Right kidney (tissue), 9 donors: ENCODE measurements at places on chromosomes 7 and 10.

- no peak for DNase-seq
Observed at GRCh38 chr10:131098416-131098952, 213.0 kb downstream of the TCERG1L start.

- no peak for DNase-seq
Observed at GRCh38 chr7:112134039-112134438, 72.2 kb downstream of the DOCK4 start.

DNA sequence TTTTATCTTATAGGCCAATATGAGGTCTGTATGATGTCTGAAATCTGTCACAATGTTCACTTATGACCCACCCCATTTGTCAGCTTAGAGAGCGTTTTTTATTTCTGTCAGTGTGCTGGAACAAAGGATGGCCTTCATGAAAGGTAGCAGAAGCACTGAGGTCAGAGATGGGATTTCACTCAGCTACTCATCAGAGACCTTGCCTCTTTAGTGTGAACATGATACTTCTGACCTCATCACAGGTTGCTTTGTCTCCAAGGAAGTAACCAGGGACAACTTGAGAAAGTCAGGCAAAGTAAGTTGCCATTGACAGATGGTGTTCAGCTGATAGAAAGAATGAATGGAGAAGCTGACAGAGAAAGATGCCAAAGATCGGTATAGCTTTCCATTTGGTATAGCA lies 16.3 kb downstream of the YAE1 start:
- no peak for DNase-seq

- no peak for DNase-seq
Observed at GRCh38 chr7:103116991-103117390, 31.9 kb downstream of the NAPEPLD start.

GRCh38 chr10:91409069-91409868 lies 875 bp upstream of the HECTD2 start:
- DNase-seq = peak; percentile 98

DNA sequence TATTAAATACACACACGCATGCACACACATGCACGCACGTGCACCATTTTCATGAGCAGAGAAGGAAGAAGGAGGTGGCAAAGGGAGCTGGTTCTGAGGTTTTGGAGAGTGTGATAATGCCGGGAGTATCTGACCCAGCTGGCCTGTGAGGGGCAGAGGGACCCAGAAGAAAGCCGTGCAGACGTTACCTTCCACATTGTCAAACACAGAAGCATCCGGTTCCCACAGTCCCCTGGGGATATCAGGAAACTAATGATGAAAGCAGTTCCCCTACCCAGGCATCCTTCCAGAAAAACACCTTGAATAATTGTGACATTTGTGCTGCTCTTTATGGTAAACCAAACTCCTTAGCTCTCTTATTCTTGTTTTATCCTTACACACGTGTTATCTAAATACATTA lies 85.7 kb upstream of the FAM180A start:
- DNase-seq = no peak

GRCh38 chr7:116492654-116493109 lies 6.9 kb upstream of the CAV2 start:
- DNase-seq = no peak

DNA sequence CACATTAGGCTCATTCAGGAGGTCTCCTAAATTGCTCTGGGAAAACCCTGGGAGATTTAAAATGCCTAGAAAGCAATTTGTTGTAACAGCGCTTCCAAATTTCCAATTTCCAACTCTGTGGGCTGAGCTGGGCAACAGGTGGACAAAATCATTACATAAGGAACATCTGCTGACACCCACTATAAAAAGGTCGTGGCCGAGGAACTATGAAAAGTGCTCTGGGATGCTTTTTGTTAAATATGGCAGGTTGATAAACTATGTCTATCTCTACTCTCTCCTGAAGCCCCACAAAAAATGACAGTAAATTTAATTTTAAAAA lies 45.1 kb downstream of the ATXN7L1 start:
- no peak for DNase-seq

DNA sequence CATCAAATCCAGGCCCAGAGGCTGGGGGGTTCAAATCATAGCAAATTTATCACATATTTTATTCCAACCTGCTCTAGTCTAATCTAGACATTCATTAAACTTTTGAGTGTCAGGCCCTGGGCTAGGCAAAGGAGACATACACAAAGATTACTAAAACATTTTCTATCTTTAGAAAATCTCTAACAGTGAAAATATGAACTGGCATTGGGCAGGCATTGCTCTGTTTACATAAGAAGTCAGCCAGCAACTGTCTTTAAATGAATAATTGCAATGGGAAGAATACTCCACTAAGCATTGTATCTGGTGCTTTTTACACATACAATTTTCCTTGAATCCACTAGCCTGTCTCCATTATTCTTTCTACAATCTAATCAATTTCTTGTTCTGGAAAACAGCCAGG lies 222.5 kb upstream of the LRRN3 start:
- no peak for DNase-seq

- peak; percentile 17 for DNase-seq
Observed at GRCh38 chr10:63614371-63614891, 93.2 kb downstream of the REEP3 start.

DNA sequence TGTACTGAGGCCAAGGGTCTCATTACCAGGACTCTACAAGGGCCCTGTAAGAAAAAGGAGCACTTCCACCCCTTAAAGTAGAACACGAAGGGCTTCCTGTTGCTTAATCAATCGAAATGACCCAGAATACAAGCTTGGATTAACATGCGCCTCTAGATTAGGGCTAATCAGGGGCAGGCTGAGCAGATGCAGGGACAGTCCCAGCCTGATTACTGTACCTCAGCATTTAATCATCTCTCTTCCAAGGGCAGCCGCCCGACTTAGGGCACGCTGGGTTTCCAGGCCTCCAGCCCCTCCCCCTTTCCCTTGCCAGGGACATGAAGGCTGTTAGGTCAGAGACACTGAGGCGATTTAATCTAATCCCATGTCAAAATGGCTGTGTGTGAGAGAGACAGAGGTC lies 138.6 kb downstream of the NRF1 start:
- no peak for DNase-seq

GRCh38 chr7:1062296-1063294 lies 18.2 kb downstream of the GPR146 start:
- no peak for DNase-seq

GRCh38 chr7:87552351-87552900 lies 48.3 kb downstream of the ABCB1 start:
- DNase-seq = no peak

DNA sequence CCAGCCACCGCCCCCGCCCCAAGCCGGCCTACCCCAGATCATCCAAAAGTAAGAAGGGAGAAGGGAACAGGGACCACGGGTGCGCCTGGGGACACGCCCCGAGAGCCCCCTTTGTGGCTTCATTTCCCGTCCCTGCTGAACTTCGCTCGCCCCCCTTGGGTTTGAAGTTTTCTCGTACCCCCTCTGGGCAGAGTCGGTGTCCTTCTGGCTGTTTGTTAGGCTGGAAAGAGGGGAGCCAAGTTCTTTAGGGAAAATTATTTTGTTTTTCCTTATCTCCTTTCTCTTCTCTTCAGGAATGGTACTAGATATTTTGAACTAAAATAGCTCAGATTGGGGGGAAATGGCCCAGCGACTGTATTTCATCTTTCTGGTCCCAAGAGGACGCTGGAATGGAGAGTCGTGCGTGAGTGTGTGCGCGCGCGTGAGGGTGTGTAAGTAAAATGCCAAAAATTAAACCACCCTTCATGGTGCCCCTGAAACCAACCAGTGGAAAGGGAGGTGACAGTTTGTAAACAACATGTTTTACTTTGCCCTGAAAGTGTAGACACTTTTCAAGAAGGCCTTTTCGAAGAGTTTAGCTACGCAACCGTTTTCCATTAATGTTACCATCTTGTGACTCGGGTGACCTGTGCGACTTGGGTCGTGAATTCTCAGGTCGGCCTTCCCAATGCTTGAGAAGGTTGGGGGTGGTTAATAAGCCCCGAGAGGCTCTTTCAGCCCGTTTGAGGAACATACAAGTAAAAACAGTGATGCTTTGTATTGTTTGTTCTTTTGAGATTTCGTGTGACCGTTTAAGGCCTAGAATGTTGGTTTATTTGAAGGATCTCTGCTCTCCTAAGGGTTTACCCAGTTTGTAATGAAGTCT lies 694 bp downstream of the RBM20 start:
- peak; percentile 60 for DNase-seq
